Tibial nerve (tissue), 4 donors: ENCODE measurements at places on chromosomes 12 and 14. TPM values are rescaled to one million over a fixed set of nuclear protein-coding genes. Genes with fewer than 3 reads are reported as not detected.
A peak's percentile ranks its signal among the peaks of the same experiment; 100 is the strongest.

DNA sequence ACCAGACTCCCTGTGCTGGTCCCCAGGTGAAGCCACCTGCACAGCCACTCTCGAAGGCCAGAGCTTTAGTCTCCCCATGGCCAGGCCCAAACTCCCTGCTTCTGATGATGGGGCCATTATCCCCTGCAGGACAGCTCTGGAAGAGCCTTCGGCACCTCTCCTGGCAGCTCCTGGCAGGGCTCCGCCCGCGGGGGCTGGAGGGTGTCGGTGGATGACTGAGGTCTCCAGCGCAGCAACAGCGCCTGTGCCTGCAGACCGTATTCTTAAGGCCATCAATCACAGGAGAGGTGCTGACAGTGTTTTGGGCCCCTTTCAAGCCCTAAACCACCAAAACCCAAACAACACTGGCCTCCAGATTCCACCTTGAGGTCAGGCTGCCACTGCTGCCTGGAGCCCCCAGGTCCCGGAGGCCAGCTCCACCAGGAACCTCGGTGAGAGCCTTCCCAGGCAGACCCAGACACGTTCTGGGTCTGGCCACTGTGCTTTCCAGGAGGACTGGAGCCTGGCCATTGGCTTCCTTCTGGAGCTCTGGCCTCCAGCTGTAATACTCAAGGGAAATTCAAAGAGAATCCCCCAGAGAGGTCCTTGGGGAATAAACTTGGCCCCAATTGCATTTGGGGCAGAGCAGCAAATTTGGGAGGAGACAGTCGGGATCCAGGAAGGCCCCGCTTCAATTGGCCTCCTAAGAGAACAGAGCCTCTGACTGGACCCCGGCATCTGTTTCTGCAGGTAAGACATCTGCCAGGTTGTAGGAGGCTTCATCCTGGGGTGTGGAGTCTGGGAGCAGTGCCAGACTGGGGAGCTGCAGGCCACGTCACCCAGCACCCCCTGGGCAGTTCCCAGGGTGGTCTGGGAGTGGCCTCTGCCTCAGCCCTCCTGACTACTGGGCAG is 210.6 kb upstream of the RTL1 start:
- DNase-seq, result no peak

The PSME2 gene
- 40.8 TPM for total RNA-seq

The ANKRD52 gene
- 14.6 TPM for total RNA-seq

DNA sequence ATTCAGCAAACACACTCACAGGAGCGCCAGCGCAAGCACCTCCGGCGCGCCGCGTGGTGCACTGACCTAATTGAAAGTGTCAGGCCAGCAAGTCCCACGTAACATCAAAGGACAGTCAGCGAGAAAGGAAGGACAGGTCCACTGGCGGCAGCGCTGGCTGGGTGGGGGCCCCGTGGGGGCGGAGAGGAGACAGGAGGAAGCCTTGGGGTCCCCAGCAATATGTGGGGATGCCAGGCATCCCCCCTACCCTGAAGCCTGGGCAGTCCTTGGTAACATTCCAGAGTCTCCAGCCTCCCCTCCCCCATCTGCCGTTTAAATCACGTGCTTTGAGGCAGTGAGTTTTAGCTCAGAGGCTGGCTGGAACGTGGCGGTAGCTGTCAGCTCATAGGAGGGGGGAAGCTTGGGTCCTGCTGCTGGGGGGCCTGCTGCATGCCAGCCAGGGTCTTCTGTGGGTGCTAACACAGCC is 159.2 kb downstream of the CALM1 start:
- no peak for DNase-seq

- DNase-seq, result no peak
Observed at GRCh38 chr12:113475451-113476175, 3.9 kb upstream of the LHX5 start.

DNA sequence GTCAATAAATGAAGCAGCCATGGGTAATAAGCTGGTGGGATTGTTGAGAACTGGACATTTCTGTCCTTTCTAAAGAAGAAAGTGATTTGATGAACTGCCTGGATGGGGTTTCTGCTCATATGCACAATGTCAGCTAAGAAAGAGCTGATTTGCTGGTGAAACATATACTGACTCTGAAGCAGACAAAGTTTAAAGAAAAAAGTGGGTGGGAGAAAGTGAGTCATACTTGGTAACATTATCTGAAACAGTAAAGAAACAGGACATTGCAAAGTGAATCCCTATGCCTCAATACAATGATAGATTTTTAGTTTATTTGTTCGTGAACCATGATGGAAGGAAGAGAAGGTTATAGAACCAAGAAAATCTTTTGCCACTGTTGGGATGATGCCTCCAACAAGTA is 95.6 kb upstream of the DNM1L start:
- no peak for DNase-seq

DNA sequence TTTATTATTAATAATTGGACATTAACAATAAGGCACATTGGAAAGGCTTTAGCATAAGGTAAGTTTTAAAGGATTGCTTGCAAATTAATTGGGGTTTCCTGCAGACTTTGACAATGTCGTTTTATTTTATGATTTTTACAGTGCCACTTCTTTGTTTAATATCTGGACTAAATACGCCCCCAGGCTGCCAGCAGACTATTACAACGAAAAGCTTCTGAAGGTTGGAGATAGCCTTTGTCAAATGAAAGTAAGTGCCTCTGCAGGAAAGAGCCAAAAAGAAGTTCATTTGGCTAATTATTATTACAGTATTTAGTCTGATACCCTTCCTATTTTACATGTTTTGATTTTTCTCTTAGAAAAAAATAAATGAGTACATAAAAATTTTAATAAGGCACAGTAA is 11.3 kb downstream of the CFAP54 start:
- DNase-seq, result no peak

DNA sequence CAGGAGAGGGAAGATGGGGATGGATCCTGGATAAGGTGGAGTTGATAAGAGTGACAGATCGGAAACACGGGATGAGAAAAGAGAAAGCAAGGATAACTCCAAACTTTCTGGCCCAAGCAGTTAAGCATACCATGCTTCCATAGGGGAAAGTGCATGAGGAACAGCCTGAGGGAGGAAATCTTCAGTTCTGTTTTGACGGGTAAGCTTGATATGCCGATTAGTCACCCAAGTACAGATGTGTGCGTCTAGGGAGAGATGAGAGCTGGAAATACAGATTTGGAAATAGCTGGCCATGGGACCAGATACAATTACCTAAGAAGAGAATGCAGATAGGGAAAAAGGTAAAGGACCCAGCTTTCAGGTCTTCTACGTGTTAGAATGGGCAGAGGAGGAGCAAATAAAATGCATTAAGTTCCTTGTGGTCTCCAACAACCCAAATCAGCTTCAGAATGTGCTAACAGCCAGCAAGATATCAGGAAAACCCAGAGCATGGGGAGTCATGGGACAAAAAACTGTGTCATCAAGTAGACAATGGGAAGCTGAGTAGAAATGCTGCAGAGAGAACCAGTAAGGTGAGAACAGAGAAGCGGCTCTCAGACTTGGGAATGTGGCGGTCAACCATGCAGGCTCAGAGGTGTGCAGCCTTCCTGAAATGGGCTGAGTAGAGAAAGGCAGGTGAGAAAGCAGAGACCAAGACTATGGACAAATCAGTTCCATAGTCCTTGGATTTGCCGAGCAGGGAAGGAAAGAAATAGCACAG is 56.3 kb downstream of the PPP1R36 start:
- no peak for DNase-seq

- DNase-seq, result no peak
Observed at GRCh38 chr12:116529686-116530085, 29.5 kb upstream of the MAP1LC3B2 start.

The AQP2 gene
- total RNA-seq, result not detected

The POP5 gene
- total RNA-seq, result 57.6 TPM

GRCh38 chr12:110349514-110350151 is 53.9 kb downstream of the ANAPC7 start:
- no peak for DNase-seq

DNA sequence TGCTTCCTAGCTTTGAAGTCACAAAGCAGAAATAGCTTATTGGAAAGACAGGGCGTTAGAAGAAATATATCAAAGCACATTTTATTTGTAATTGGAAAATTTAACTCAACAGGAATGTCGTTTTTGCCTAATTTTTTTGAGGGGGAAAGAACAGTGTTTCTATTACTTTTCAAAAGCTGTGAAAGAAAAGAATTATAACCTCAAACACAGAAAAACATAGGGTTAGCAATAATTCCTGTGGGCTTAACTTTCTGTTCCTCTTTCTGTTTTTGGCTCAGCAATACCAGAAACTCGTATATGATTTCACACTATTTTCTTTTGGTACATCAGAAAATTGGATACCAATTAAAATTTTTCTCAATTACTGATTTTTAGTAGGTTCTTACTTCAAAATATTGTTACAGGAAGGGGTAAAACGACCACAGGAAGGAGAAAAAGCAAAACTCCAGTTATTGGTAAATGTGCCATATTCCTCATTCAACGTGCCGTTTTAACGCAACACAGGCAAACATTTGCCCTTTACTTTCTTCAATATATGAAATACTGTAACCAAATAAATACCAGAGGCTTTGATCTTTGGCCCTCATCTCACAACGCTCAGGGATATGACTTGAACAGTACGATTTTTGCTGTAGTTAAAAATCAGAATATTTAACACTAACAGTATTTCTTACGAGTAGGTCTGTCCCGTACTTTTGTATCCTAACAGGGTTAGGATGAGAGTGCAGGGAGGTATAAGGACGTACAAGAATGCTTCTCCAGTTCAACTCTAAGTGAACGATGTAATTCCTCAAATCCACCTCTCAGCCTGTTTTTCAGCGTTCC is 1.3 kb upstream of the RNU6-7 start:
- no peak for DNase-seq

- DNase-seq, result no peak
Observed at GRCh38 chr12:45623221-45623620, 106.3 kb upstream of the ARID2 start.

The ESPL1 gene
- total RNA-seq, result 8.7 TPM

The B4GALNT3 gene
- 7.9 TPM for total RNA-seq

The P2RX7 gene
- 7.1 TPM for total RNA-seq

DNA sequence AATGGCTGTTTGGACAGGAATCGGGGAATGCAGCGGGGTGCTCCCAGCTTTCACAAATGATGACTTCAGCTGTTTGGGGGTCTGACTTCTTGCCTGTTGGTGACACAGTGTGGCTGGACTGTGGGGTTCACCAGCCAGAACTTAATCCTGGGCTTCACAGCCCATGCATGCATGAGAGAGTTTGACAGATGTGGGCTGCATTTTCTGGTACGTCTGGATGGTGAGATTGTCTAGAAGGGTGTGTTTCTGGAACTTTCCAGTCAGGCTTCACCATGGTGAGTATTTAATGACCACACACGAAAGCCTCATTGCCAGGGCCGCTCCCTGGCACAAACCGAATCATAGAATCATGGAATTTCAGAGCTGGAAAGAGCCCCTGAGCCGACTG is 29.6 kb downstream of the CHST11 start:
- DNase-seq, result no peak

The POLE2 gene
- total RNA-seq, result 1.3 TPM

DNA sequence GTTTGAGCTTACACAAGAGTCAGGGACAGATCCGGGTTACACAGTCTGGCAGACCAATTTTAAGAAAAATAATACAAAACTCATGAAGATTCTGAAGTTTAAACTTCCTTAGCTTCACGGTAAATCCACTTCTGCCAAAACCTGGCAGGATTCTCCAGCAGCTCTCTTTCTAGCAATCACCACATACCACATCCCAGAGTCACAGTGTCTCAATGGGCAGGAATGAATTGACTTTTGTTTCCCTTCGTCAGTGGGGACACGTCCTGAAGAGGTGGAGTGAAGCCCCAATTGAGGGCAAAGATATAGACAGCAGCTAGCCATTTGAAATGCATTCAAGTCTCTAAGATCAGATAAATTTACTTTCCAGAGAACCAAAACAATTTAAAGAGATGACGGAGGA is 117.1 kb upstream of the ARHGAP5 start:
- DNase-seq, result no peak

DNA sequence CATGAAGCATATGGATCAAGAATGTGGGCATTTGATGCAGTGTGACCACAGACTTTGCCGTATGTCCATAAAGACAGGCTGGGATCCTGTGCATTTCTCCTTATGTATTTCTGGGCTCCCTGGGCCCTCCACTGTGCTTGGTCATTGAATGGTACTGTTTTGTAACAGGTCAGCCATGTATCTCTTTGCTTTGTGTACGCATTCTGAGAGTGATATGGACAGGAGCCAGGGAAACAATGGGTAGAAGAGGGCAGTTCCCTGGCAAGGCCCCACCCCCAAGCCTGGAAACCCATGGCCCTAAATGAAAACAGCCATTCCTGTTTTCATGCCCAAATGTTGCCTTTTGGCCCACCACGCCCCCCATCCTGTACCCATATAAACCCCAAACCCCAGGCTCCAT is 15.2 kb upstream of the FBXO34 start:
- DNase-seq, result no peak

The HECTD4 gene
- total RNA-seq, result 70.5 TPM

- no peak for DNase-seq
Observed at GRCh38 chr12:13167226-13167625, 29.3 kb upstream of the EMP1 start.

- DNase-seq, result peak; percentile 40
Observed at GRCh38 chr12:77685112-77685511, 145.6 kb upstream of the NAV3 start.

GRCh38 chr12:89695830-89696229 is 12.8 kb downstream of the ATP2B1 start:
- DNase-seq, result no peak

DNA sequence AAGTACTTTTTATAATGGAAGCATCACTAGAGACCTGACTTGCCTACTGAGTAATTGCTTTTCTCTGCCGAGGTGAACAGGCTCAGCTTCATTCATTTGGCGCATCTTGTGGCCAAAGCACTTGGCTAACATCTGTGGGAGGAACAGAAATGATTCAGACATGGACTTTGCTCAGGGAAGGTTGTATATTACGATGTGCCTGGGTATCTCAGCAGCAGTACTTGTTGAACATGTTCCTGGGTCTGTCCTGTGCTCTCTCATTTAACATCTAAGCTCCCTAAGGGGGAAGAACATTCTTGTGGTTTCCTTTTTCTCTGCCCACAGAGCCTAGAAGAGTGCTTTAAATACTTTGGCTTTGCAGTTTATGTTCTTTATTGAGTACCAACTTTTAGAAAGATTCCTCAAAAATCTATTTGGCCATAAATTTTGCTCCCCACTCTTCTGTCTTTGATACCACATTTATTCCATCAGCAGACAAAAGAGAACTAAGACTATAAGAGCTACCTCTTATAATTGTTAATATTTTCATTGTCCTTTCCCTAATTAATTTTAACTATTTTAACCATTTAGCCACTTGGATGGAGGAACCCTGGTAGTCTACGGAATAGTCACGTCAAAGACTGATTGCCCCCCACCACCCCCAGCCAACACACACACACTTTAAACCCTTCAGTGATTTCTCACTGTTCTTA is 101.2 kb upstream of the EGLN3 start:
- no peak for DNase-seq

DNA sequence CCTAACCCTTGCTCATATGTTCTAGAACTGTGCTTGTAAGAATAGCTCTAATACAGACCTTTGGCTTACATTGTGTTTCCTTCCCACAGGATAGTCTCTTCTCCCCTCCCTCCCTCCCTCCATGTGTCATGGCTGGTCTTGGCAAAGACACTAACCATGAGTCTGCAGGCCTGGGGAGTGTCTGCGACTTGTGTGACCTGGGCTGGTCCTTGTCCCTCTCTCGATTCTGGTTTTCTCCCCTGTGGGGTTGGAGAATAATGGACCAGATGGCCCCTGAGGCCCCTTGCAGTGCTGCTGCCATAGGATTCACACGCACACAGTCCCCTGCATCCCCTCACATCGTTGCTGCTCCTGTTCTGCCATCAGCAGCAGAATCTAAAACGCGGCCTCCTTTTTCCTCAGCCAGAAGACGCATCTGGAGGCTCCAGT is 30.3 kb downstream of the DEGS2 start:
- no peak for DNase-seq

The DNAI7 gene
- not detected for total RNA-seq
